Stimulated activated CD8-positive, alpha-beta memory T cell treated with anti-CD3 and anti-CD28 coated beads, Interleukin-15, amount 100 ng/mL, for 24 hours (primary cell): ENCODE measurements at places on chromosomes 6 and 20.

DNA sequence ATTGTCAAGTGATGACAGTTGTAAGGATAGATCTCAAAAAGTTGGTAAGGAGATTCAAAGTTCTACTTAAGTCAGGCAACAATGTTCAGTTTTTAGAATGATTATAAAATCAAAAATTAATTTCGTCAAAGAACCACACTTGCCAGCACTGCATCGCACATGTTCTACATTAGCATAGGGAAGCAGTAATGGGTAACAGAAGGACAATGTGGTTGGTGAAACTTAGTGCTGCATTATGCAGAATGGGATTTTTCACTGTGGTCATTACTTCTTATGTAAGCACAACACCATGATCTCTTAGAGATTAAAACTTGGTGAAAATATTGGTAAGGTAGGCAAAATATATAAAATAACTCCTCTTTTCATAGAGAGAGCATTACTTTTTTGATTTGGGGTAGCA is 173.7 kb upstream of the THEMIS start:
- DNase-seq: no peak

DNA sequence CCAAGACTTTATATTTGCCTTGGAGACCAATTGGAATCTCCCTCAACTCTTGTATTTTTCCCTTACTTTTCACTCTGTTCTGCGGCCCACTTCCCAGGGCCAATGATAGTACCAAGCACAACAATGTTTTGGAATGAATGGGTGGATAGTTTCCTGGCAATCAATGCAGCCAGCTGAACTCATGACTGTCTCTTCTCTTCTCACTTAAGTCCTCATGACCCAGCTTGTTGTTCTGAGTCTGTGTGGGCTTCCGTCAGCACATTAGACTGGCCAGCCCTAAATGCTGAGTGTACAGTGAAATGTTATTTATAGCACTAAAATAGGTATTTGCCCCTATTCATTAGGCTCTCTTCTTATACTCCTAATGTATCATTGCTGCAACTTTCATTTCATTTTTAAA is 5.6 kb upstream of the MBOAT1 start:
- DNase-seq: no peak

GRCh38 chr6:112760831-112761230 is 413.7 kb downstream of the RFPL4B start:
- DNase-seq: no peak

GRCh38 chr6:16743664-16744210 is 17.5 kb downstream of the ATXN1 start:
- no peak for DNase-seq

DNA sequence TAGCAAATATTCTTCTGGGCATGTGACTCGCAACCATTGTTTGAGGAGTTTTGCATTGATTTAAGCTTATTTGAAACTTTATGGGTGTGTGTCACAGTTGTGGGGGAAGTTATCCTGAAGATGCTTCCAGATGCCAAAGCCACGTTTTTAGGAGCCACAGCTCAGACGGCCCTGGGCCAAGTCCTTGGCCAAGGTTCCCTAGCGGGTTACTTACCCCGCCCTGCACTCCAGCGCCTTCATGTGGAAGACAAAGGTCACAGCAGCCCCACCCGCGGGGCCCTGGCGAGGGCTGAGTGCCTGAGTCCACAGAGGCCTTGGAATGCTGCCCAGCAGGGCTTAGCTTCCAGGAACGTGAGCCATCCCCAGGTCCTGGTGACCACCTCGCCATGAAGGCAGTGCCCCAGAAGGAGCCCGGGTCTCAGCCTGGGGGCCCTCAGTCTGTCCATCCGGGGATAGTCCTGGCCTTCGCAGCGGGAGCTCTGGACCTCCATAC is 308.3 kb downstream of the CDH4 start:
- no peak for DNase-seq

GRCh38 chr20:61170496-61171320 is 81.4 kb upstream of the CDH4 start:
- DNase-seq: no peak

- no peak for DNase-seq
Measured at GRCh38 chr20:14729390-14729789, 392.0 kb upstream of the FLRT3 start.

DNA sequence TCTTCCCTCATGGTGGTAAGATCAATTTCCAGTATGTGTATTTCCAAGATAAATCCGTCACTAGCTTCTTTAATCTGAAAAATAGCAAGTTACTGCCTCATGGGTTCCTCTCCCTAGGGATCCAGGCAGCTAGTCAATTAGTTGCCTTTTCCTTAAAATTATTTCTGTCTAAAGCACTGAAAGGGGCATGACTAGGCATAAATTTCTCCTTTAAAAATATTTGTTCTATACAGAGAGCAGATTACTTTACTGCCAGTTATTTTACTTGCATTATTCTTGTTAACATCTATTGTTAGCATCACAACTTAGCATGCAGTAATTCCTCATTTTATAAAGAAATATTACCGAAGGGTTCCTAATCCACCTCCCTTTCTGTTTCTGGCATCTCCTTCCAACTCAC is 1.4 kb downstream of the MTCL3 start:
- no peak for DNase-seq

GRCh38 chr6:79115553-79116182 is 37.6 kb upstream of the PHIP start:
- no peak for DNase-seq

GRCh38 chr6:12529364-12530019 is 187.1 kb upstream of the PHACTR1 start:
- DNase-seq: no peak

- no peak for DNase-seq
Measured at GRCh38 chr6:98975421-98975820, 27.7 kb upstream of the FBXL4 start.

GRCh38 chr6:153251326-153251725 is 120.2 kb upstream of the RGS17 start:
- DNase-seq: no peak

DNA sequence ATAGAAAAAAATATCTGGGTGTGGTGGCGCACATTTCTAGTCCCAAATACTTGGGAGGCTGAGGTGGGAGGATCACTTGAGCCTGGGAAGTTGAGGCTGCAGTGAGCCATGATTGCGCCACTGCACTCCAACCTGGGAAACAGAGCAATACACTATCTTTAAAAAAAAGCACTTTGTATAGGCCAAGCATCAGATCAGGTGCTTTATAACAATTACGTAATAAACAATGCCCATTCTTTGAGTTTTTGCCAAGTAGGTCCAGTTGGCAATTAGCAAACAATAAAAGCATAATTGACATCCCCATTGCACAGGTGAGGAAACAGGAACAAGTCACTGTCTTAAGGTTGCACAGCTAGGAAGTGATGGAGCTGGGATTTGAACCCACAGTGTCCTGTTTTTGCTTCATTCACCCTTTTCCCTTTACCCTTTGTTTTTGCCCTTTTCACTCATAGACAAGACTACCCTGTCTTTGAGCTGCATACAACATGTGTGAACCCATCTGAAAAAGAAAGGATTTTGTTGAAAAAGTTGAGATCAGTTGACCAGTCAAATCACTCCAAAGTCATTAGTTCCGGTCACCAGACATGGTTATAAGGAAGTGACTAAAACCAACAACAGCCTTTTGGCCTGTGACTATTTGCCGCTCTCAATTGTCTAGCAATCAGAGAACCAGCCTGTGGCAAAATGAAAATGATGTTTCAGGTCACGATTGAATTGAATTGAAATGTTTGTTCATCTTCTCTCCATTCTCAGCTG is 303.6 kb downstream of the TFAP2C start:
- DNase-seq: no peak

DNA sequence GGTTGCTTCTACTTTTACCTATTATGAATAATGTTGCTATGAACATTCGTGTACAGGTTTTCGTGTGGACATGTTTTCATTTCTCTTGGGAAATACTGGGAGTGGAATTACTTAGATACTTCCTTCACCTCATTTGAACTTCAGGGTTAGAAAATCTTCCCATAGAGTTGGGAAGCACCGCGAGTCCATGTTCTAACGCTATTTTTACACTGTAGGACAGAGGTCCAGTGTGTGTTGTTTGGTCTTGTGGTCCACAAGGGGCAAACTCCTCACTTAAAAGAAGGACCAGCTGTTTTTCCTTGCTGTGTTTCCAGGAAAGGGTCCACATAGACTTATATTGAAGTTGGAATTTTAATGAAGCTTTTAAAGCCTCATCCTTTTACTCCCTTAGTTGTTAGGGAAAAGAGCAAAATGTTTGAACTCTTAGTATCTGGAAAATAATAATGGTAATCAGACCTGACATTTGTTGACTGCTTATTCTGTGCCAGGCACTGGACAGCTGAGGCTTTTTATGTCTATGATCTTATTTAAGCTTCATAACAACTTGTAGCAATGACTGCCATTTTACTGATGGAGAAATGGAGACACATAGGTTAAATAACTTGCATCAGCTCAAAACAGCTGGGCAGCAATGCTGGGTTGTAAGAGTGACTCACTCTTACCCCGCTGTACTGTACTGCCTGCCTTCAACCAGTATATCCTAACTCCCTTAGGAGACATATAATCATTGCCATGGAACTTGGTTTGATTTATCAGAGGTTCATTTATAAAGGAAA is 52.0 kb downstream of the CDC5L start:
- DNase-seq: no peak

DNA sequence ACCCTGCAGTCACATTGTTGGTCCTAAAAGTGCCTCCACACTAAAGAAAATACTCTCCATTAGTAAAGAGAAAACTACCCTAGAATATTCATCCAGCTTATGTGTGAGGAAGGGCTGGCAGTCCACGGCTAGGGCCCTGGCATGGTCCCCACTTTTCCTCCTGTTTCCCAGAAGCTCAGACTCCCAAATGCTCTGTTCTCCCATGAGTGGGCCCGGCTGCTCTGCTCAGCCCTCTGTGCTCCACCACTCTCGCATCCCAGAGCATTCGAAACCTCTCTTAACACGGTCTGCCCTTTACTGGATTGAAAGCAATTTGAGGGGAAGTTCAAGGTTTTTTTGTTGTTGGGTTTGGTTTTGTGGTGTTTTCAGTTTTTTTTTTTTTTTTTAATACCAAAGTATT is 61.8 kb downstream of the APCDD1L start:
- DNase-seq: no peak

- DNase-seq: no peak
Measured at GRCh38 chr20:64165866-64166600, 1.8 kb downstream of the MYT1 start.

DNA sequence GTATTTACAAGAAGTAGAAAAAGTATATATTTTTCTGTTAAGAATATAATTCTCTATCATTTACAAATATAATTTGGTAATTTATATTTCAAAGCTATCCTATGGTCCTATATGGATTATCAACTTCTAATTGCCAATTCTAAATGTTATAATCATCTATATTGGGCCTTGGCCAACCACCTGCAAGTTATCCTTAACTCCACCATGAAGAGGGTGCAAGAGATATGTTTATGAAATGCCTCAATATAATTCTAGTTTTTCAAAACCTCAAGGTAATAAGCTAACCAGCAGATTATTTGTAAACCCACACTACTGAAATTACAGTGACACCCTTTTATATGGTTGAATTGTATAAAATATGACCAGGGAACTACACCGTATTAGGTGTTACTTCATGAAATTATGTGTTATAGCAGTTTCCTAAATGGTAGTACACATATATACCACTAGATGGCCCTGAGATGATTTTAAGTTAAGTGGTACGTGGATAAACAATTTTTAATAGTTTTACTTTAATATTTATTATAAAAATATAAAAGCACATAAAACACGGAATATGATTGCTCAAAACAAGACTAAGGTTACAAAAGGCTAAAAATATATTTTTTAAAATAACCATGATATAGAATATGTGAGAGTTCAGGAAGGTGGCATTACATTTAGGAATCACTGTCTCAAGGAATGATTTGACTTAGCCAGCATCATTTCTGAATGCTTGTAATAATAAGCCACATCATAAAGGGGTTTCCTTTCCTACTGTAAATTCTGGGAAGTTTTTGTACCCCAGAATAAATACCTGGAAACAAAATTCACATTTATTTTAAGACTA is 9.8 kb upstream of the PNISR start:
- no peak for DNase-seq

DNA sequence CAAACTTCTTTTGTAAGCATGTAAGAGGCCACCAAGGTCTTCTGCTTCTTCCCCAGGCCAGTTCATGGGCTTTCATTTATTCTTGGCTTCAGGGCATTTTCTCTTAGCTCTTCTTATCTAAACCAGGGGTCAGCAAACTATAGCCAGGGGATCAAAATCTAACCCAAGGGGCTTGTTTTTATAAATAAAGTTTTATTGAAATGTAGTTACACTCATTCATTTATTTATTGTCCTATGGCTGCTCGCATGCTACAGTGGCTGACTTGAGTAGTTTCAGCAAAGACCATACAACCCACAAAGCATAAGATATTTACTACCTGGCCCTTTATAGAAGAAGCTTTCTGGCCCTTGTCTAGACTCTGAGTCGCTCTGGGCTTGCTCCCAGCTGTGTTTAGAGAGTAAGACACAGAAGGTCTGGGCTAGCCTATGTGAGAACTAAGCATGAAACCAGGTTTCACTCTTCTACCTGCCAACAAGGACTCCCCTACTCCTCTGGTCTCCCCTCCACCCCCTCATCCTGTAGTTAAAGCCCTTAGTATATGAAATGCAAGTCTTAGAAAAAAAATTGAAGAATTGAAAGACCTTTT is 43.2 kb downstream of the KHDC1L start:
- no peak for DNase-seq

- no peak for DNase-seq
Measured at GRCh38 chr6:95489185-95489863, 88.0 kb upstream of the MANEA start.

- no peak for DNase-seq
Measured at GRCh38 chr6:52523378-52524142, 53.3 kb downstream of the TRAM2 start.

- no peak for DNase-seq
Measured at GRCh38 chr6:90547991-90548390, 38.9 kb downstream of the MAP3K7 start.

DNA sequence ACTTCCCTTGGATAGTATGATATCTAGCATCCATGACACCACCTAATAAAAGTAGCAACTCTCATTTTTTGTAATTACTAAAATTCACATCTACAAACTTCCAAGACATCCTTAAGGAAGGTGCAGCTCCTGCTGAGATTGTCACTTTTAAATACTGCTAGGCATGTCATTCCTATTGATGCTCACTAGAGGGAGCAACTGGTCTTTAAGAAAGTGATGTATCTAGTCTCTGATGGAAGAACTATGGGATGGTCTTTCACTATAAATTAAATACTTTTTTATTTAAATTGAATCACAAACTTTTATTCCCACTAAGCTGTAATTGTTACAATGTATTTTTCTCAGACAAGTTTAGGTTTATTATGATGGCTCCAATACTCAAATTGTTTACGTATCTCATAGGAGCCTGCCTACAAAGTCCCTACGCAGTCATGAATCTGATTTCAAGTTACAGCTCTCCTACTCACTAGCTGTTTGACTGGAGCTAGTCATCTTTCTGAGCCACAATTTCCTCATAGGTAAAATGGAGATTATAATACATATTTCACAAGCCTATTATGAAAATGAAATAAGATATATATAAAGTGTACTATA is 8.1 kb upstream of the TSPYL1 start:
- no peak for DNase-seq
